Naive thymus-derived CD8-positive, alpha-beta T cell (primary cell): ENCODE measurements at places on chromosomes 1 and 21. TPM values are rescaled to one million over a fixed set of nuclear protein-coding genes. Genes with fewer than 3 reads are reported as not detected.

DNA sequence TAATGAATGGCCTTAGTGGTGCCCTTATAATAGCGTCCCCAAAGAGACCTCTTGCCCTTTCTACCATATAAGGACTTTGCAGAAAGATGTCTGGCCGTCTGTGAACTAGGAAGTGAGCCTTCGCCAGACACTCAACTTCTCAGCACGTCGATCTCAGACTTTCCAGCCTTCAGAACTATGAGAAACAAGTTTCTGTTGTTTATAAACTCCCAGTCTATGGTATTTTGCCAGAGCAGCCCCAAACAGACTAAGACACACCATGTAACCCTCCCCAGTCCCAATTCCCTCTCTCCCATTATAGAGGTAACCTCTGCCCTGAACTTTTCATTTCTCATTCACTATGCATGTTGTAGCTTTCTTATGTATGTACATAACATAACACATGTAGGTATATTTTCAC, 55.7 kb downstream of the NID1 start:
- DNase-seq: no peak

- no peak for DNase-seq
Measured at GRCh38 chr1:176773038-176773437, 310.1 kb downstream of the PAPPA2 start.

DNA sequence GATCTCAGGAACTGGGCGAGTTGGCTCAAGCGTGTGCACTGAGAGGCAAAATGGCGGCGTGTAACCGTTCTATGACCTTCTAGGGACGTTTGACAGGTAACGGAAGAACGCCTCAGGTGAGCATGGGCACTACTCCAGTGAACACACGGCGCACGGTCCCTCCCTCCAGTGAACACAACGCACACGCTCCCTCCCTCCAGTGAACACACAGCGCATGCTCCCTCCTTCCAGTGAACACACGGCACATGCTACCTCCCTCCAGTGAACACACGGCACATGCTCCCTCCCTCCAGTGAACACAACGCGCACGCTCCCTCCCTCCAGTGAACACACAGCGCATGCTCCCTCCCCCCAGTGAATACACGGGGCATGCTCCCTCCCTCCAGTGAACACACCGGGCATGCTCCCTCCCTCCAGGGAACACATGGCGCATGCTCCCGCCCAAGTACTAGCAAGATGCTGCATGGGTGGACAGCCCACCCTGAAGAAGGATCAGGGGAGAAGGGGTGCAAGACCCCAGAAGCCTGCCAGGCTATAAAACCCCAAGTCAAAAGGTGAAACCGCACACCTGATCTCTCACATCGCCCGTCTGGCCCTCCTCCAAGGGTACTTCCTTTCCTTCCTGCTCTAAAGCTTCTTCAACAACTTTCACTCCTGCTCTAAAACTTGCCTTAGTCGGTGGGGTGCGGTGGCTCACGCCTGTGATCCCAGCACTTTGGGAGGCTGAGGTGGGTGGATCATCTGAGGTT, 3.5 kb downstream of the C1orf159 start:
- no peak for DNase-seq

The RGS8 gene
- total RNA-seq: not detected

The FMN2 gene
- total RNA-seq: not detected
